Adipose tissue (tissue), 3 donors: ENCODE measurements at places on chromosomes 1 and 21. TPM values are rescaled to one million over a fixed set of nuclear protein-coding genes. Genes with fewer than 3 reads are reported as not detected.

The THEM5 gene
- not detected for polyA plus RNA-seq

The PFDN2 gene
- polyA plus RNA-seq = 201 TPM

The KIF26B gene
- 0.08 TPM for polyA plus RNA-seq

The SUSD4 gene
- polyA plus RNA-seq = 0.91 TPM

The KCNE2 gene
- 30.9 TPM for polyA plus RNA-seq

The SYTL1 gene
- 104 TPM for polyA plus RNA-seq

The FLG2 gene
- not detected for polyA plus RNA-seq

The AK5 gene
- 0.11 TPM for polyA plus RNA-seq

The ERO1B gene
- polyA plus RNA-seq = 91.2 TPM

The MLLT11 gene
- 1.8 TPM for polyA plus RNA-seq

The IGSF3 gene
- 1.9 TPM for polyA plus RNA-seq
